Activated B cell treated with CpG ODN at 0.5 μM for 24 hours (primary cell): ENCODE measurements at places on chromosomes 2 and 18.

DNA sequence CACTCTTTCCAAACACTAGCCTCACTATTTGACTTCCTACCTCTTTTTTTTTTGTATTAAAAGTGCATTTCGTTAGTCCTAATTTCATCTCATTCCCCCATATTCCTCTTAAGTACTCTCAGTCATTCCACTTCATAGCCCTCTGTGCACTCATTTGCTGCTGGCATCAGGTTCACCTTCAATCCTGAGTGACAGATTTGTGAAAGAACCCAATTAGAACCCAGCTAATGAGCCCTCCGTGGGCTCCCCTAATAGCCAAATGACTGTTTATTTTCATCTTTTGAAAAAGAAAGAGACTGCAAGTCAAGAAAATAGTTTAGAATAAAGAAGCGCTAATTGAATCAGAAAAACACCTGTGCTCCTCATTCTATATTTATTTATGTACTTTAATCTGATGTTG, 512.1 kb upstream of the LRATD1 start:
- DNase-seq = no peak

DNA sequence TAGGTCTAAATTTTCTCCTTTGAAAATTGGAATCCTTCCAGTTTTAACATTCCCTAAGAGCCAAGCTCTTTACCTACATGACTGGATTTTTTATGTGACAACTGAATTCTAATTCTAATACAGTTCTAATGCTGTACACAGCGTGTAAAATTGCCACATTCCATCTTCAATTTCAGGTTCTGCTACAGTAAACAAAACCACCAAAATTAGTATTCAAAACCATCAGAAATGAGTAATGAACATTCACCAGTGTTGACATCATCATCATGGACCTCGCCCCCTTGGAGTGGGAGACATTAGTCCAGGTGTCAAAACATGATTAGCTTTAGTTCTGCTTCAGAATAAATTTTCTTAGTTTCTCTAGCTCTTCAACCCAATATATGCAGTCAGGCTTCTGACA, 133.6 kb downstream of the MBD2 start:
- DNase-seq = no peak

GRCh38 chr18:13455960-13456481, 237.5 kb downstream of the LDLRAD4 start:
- no peak for DNase-seq

- no peak for DNase-seq
Observed at GRCh38 chr2:177889818-177890460, 182.6 kb downstream of the PDE11A start.

GRCh38 chr18:9608298-9608697, 6.1 kb downstream of the PPP4R1 start:
- DNase-seq = no peak
